ENCODE measurements at places on chromosomes 7 and 10. TPM values are rescaled to one million over a fixed set of nuclear protein-coding genes. Genes with fewer than 3 reads are reported as not detected.

Gene ACTL6B
- not detected for polyA plus RNA-seq

DNA sequence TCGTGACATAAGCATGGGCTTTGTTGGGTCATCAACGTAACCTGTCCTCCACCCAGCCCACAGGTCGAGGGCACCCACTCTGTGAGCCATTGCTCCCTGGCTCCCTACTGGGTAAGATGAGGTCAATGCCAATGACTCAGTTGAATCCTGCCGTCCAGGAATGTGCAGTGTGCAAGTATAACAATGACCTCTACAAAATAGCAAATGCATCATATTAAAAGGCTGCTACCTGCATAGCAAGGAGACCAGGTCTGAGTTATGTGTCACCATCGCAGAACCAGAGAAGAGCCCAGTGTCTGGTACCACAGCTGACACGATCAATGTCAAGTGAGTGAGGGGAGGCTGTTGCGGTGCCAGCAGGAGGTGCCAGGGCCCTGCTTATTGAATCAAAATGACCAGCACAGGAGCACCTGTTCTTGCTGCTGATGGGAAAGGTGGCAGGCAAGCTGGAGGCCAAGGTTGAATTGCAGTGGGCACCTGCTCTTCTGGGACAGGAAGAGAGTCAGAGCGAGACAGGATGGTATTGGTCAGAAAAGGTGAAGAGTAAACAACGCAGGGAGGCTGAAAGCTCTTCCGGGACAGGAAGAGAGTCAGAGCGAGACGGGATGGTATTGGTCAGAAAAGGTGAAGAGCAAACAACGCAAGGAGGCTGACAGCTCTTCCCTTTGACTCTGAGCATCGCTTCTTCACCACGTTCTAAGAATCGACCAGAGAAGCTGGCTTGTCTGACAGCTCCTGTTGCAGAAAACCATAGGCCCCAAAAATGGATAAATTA is 108.7 kb upstream of the ADAM12 start:
- no peak overlapping the region for H3K4me3 ChIP-seq
- H3K36me3 ChIP-seq: no peaks in the 10 kb centered on the region

- no peak overlapping the region for H3K27ac ChIP-seq
- H3K36me3 ChIP-seq: no peaks in the 10 kb centered on the region
- no peak overlapping the region for H3K4me3 ChIP-seq
- no peaks in the 10 kb centered on the region for H3K27me3 ChIP-seq
- DNase-seq: no peak
Measured at GRCh38 chr10:129244298-129244697, 222.7 kb upstream of the MGMT start.

DNA sequence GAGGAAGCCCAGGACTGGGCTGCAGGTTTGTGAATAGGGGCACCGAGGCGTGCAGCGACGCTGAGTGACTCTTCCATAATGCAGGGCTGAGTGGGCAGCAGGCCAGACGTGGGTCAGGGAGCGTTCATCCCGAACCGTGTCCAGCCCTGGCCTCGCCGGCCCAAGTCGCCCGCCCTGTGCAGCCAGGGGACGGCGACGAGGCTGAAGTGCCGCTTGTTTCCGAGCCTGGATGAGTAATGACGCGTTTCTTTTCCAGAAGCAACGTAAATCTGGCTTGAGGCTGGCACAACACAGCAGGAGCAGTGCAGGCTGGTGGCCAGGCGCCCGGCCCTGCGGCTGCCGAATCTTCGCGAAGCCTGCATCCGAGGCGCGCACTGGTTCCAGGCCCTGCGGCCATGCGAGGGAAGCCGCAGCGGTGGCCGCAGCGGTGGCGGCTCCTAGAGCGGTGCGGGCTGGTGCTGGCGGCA is 74.0 kb upstream of the SEC61G start:
- no peak overlapping the region for H3K27ac ChIP-seq
- H3K36me3 ChIP-seq: no peaks in the 10 kb centered on the region
- H3K4me3 ChIP-seq: no peak overlapping the region
- peaks cover 5% of the 10 kb centered on the region for H3K4me1 ChIP-seq
- no peaks in the 10 kb centered on the region for H3K27me3 ChIP-seq
- DNase-seq: no peak

DNA sequence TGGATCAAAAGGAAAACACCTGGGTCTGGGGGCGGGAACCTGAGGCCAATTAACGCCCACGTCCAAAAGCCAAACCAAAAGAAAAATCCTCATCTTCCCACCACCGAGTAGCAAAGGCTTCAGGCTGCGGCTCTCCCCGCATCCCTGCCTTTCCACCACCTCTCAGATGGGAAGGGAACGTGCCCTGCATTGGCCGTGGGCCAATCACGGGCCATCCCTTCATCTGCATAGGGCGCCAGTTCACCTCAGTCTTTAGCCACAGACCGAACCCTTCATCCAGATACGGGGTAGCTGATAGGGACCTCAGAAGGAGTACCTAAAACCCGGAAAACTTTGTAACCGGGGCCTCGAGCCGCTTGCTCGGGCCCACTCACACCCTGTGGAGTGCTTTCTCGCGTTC is 626 bp downstream of the PRPF18 start:
- peak overlapping the region; percentile 86 for H3K4me3 ChIP-seq
- peaks cover 3% of the 10 kb centered on the region for H3K4me1 ChIP-seq
- peaks cover 5% of the 10 kb centered on the region for H3K27me3 ChIP-seq
- H3K36me3 ChIP-seq: peaks cover 4% of the 10 kb centered on the region

GRCh38 chr10:24784061-24784460 is 60.4 kb upstream of the ARHGAP21 start:
- H3K4me3 ChIP-seq: no peak overlapping the region
- no peak overlapping the region for H3K27ac ChIP-seq
- H3K36me3 ChIP-seq: no peaks in the 10 kb centered on the region
- H3K27me3 ChIP-seq: no peaks in the 10 kb centered on the region
- no peaks in the 10 kb centered on the region for H3K4me1 ChIP-seq

All from IMR-90 (cell line).